ENCODE measurements at places on chromosomes 5 and 9.
A peak's percentile ranks its signal among the peaks of the same experiment; 100 is the strongest.

DNA sequence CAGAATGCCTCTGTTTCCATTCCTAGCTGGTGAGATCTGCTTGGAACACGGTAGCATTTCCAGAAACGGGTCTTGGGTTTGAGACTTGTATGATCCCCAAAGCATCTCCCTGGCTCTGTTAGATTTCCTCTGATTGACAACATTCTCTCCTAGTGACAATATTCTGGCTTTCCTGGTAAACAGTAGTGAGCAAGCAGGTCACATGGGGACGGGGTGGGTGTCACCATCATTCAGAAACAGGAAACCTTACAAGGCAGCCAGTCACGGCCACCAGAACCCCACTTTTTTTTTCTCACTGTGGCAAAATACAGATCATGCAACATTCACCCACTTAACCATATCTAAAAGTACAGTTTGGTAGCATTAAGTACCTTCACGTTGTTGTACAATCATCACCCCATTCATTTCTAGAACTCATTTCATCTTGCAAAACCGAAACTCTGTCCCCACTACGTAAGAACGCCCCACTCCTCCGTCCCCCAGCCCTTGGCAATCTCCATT, 90.1 kb upstream of the LMX1B start:
- no peak for DNase-seq

GRCh38 chr5:126269511-126269910, 153.7 kb upstream of the GRAMD2B start:
- no peak for DNase-seq

DNA sequence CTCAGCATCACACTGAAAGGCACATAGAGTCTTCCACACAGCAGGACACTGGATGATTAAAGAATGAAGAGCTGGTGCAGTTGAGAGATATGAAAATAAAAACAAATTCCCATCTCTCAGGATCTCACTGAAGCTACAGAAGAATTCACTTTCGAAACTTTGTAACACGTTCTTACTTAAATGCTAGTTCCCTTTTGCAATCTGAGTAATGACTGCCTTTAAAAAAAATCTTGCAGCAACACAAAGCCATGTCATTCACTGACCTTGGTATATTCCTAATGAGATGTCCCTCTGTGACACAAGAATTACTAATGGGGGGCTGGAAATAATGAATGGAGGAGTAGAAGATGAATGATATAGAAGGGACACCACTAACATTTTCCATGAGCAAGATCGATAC, 201.8 kb downstream of the GLIS3 start:
- DNase-seq = no peak

GRCh38 chr9:120710110-120710981, 3.9 kb downstream of the MEGF9 start:
- peak; percentile 54 for DNase-seq
